Effector CD4-positive, alpha-beta T cell (primary cell): ENCODE measurements at places on chromosomes 3 and 15.

DNA sequence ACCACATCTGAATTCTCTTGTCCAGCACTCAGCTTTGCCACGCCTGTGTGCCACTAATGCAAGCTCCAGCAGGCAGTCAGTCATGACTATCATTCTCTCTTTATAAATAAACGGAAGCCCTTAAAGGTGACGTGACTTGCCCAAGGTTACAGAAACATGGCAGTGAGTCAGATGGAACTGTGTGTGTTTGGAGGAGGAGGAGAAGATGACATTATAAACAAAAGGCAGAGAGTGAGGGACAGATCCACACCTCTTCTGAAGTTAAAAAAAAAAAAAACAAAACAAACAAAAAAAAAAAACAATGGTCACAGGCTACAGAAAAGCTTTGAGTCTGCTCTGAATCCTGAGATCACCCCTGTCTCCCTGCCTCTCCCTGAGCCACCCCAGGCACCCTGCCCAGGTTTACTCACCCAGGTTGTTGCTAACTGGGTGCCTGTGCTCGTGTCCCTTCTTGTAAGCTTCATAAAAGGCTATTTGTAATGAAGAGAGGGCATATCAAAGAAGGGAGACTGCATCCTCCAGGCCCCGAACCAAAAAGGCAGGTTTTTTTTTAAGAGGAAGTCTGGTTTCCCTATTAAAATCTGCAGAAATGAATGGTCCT lies 119.7 kb upstream of the PHLDB2 start:
- no peak for DNase-seq

- DNase-seq, result no peak
Observed at GRCh38 chr3:13939206-13939605, 59.3 kb upstream of the WNT7A start.

- no peak for DNase-seq
Observed at GRCh38 chr15:85313339-85313738, 67.1 kb upstream of the AKAP13 start.

DNA sequence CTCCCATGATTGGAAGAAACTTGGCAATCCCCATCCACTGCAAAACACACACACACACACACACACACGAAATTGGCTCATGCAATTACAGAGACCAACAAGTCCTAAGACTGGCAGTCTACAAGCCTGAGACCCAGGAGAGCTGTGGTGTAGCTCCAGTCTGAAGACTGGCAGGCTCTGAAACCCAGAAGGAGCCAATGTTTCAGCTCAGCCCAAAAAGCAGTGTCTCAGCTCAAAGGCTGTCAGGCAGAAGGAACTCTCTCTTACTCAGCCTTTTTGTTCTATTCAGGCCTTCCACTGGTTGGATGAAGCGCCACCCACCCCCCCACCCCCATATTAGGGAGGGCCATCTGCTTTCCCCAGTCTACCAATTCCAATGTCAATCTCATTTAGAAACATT lies 32.1 kb downstream of the MESD start:
- no peak for DNase-seq

DNA sequence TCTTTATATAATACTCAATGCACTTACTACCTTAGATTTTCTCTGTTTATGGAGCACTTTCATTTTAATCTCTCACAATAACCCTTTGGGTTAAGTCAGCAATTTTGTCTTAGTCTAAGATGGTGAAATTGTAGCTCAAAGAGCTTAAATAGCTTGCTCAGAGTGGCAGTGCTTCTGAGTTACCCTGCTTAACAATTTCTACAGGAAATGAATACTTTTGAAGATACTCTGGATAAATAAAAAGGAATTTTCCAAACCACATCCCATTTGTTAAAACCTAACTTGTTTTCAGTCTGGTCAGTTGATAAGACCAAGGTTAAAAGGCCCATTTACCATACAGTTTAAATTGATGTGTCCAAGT lies 37.2 kb downstream of the HMG20A start:
- no peak for DNase-seq

DNA sequence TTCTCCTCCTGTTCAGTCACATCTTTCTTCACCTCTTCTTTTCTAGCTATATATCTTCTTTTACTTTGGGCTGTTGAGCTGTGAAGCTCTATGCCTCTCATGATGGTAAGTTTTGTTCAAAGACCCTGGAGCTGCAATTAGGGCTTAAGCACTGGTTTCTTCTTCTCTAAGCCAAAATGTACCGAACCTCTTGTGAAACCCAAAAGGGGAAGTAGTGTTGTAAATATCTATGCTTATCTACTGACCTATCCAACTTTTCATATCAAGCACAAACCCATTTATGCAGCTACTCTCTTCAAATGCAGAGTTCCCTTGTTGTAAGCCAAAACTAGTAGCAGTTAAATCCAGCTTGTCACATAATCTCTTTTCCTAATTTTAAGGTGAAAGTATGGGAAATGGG lies 123.6 kb upstream of the CD96 start:
- DNase-seq, result no peak

DNA sequence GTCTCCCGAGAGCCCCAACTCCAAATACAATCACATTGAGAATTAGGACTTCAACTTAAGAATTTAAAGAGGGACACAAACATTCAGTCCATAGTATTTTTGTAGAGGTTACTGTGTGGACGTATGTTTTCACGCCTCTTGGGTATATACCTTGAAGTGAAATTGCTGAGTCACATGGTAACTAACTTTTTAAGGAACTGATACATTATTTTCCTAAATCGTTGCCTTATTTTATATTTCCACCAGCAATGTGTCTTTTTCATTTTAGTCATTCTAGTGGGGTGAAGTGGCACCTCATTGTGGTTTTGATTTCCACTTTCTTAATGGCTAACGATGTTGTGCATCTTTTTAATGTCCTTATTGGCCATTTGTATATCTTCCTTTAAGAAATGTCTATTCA lies 11.8 kb downstream of the PARP15 start:
- no peak for DNase-seq

GRCh38 chr3:64685331-64685799 lies 2.4 kb downstream of the ADAMTS9 start:
- DNase-seq, result no peak

GRCh38 chr3:45529697-45530096 lies 64.9 kb upstream of the LIMD1 start:
- DNase-seq, result no peak

DNA sequence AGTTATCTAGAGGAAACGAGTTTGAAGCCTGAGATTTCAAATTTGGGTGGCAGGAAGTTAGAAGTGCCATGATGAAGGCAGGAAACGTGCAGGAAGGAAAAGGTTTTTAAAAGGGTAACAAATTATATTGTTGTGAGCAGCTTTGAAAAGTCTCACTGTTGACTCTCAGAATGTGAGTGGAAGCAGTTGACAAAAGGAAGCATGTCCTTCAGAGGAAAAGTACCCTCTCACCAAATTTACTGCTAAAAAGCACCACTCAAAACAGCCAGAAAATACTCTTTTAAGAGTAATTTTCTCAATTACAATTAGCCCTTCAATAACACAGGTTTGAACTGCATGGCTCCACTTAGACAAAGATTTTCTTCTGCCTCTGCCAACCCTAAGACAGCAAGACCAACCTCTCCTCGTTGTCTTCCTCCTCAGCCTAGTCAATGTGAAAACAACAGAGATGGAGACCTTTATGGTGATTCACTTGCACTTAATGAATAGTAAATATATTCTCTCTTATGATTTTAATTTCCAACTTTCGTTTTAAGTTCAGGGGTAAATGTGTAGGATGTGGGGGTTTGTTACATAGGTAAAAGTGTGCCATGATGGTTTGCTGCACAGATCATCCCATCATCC lies 117.1 kb upstream of the LIPC start:
- no peak for DNase-seq

DNA sequence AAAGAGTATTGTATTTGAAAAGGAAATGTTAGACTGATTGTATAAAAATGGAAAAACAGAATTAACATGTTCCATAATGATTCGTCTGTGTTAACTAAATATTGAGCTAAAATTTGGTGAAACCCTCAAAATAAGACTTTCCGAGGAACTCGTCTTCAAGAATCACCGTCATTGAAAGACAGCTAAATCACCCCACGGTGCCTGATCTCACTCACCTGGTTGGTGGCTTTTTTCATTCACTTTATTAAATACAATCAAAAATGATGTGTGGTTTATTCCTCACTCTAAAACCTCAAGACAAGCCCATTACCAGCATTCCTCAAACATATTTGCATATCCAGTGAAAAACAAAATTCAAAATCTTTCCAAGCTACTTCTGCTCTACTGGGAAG lies 153.9 kb downstream of the FOXP1 start:
- DNase-seq, result no peak

DNA sequence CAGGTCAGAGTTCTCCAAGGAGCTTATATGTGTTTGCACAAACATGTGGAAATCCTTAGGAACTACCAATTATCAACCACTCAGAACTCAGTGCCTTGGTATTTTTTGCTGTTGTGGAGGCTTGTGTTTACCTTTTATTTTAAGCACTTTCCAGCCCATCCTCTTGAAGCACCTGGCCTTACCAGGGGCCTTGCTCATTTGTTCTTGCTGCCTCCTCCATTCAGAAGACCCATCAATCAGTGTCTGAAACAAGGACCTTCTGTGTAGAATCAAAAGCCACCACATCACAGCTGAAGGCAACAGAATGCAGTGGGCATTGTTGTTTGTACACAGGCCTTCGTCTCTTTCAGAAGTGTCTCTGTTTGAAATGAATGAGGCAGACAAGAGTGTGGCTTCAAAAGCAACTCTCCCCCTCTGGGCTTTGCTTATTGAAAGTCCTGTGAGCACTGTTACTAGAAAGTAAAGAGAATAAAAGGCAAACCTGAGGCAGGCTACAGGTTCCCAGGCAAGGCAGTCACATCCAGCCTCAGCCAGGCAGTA lies 24.5 kb upstream of the LIPC start:
- no peak for DNase-seq

DNA sequence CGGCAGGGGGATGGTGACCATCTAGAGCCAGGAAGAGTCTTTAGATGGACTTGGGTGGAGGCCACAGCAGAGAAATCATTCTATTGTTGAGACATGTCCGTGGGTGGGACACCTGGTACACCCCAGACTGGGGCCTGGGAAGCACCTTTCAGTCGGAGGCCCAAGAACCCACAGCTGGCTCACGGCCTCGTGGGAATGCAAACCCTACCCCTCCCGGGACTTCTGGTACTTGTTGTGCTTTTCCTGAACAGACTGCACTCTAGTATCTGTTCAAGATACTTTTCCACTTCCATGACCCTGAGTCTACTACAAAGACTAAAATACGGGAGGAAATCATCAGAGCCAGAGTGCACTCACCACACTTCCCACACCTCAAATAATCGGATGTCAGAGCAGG lies 60.7 kb downstream of the BDH1 start:
- no peak for DNase-seq

GRCh38 chr3:98501270-98501669 lies 3.8 kb downstream of the OR5K2 start:
- no peak for DNase-seq

DNA sequence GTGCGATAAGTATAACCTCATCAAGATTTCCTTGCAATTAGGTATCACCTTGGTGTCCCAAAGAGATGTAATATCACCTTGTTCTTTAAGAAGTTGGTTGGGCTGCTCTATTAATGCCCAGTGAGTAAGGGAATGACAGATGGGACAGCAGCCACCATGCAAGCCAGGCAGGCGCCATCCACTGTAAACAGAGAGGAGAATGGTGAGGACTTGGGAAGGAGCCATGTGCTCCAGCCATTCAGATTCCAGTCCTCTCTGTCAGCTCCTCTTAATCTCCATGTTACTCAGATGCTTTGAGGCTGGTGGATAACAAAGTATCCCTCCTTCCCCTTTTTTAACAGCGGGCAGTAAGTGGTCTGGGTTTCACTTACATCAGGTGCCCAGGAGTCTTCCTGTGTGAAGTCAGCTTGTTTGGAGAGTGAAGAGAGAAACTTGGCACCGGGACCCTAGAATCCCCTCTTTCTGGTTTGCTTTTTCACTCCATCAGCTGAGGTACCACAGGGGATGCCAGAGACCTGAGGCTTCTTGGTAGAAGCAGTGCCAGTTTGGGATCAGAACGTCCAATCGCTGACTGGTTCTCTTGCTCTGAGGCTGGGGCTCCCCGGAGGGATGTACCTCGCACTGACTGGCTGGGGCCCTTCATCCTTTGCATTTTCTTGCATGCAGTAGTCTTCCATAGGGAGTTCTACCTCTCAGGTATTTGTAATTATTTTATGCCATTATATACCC lies 29.5 kb downstream of the SLCO3A1 start:
- DNase-seq, result no peak

DNA sequence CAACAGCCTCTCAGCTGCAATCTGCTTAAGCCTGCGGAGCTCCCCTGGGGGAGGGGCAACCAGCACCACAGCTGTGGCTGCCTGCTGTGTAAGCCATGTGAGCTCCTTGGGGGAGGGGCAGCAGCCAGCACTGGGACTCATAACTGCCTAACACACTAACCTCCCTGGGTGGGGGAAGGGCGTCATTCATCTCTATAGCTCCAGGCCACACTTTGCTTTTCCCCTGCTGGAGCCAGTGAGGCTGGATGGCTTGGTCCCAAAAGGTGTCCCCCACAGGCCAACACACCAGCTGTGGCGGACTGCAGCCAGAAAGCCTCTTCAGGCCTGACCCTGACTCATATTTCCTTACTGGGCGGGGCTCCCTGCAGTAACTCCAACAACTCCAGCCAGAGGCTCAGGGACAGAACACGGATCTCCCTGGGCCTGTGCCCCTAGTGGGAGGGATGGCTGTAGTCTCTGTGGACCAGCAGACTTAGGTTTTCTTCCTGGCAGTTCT lies 129.8 kb downstream of the PPM1L start:
- DNase-seq, result no peak

DNA sequence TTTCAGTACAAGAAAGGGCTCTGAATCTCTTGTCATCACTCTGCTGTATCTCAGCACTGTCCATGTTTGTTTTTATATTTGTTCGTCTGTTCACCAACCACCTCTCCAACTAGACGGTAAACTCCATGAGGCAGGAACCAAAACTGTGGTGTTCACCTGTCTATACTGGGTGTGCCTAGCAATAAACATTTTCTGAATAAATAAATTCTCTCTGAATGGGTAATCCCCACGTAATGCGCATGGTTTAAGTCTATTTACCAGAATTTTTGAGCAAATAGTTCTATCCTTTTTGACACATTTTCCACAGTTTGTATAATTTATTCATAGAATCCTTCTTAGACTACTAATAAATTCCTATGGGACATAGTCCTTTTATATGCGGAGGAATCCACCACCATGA lies 400.6 kb upstream of the CFAP20DC start:
- no peak for DNase-seq

DNA sequence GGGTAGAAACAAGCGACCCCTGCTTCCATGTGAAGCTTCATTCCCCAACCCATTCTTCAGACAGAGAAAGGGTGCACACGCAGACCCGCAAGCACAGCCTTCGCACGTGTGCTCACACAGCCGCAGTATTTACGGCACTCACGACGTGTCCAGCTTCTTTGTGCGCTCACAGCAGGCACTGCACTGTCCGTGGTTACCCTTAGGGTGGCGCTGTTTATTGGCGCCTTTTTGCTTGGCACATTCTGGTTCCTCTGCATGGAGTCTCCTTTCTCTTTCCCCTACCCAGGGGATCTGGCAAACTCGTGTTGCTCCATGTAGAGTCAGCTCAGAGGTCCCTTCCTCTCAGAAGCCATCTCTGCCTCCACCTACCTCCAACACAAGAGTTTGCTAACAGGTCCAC lies 115.1 kb downstream of the SLCO3A1 start:
- DNase-seq, result no peak

GRCh38 chr3:63043631-63044030 lies 168.4 kb upstream of the CADPS start:
- no peak for DNase-seq

GRCh38 chr15:85718271-85718971 lies 76.3 kb downstream of the KLHL25 start:
- DNase-seq, result no peak

- no peak for DNase-seq
Observed at GRCh38 chr3:153356908-153357307, 194.9 kb downstream of the RAP2B start.

- DNase-seq, result no peak
Observed at GRCh38 chr15:32636410-32636809, 5.1 kb upstream of the SCG5 start.
